ENCODE measurements at places on chromosomes 1 and 21.

DNA sequence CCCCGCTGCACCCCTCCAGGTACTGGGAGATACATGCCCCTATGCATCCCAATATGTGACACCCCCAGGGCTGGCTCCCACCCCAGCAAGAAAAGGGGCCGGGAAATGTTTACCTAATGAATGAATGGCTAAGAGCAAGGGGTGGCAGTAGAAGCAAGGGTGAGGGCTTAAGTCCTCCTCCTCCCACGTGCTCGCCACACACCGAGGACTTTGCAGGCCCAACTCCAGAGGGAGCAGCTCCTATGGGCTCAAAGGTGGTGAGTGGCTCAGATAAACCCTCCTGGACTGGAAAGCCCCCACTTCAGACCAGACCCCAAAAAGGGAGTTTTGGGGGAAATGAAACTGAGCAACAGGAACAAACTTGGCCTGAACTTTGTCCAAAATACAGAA lies 11.4 kb downstream of the SLC45A3 start:
- DNase-seq, result no peak

GRCh38 chr1:228841632-228842031 lies 106.4 kb downstream of the RHOU start:
- no peak for DNase-seq

GRCh38 chr1:19708567-19709110 lies 44.0 kb downstream of the HTR6 start:
- no peak for DNase-seq

DNA sequence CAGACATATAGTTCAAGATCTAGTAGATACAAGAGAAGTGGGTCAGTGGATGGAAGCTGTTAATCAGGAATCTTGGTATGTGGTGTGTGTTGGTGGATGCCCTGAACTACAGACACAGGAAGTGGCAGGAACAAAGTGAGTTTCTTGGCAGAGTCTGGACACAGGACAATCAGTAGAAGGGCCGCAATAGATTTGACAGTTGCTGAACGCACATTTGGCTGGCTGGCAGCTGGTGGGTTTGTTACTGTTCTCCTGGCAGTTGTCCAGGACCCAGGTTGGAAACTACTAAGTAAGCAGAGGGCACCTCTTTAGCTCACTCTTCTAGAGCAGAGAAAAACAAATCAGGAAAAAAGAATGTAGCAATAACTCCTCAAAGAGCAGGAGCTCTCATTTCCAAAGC lies 13.2 kb downstream of the KRTAP26-1 start:
- peak; percentile 67 for DNase-seq

- DNase-seq, result no peak
Measured at GRCh38 chr1:161820914-161821313, 54.8 kb downstream of the ATF6 start.

DNA sequence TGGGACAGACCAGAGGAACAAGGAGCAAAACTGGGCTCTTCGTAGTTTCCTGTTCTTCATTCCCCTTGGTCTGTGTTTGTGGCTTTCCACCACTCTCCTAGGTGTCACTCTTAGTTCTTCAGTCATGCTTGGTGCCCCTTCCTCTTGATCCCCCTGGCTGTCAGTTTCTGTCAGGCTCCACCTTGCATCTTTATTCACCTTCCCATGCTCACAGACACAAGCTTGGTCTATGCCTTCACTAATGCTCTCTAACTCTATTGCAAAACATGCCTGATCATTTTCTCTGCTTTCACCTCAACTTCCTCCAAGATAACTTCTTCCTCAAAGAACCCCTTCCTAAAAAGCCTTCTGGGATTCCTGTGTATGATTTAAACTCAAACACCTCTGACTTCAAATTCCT lies 122.9 kb downstream of the GLUL start:
- DNase-seq, result no peak

Measured in COR-L47 (cell line).